ENCODE measurements at places on chromosomes 11 and 22.

- DNase-seq: no peak
Measured at GRCh38 chr22:27616033-27616432, 185.5 kb downstream of the MN1 start.

DNA sequence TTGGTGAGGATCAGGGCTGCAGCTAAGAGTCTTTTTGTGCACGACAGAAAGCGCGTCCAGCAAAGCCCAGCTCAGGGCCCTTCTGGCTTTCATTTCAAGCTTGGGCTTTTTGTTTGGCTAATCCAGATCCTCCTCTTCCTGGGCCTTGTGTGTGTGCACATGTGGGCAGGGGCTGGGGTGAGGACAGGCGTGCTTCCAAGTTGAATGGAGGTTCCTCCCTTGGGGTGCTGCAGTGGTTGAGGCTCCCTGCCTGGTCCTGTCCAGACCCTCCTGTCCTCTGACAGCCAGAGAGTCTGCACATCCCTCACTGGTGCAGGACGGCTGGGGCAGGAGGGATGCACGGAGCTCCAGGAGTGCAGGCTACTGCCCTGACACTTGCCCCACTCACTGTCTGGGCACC is 62.0 kb upstream of the NECTIN1 start:
- DNase-seq: no peak

DNA sequence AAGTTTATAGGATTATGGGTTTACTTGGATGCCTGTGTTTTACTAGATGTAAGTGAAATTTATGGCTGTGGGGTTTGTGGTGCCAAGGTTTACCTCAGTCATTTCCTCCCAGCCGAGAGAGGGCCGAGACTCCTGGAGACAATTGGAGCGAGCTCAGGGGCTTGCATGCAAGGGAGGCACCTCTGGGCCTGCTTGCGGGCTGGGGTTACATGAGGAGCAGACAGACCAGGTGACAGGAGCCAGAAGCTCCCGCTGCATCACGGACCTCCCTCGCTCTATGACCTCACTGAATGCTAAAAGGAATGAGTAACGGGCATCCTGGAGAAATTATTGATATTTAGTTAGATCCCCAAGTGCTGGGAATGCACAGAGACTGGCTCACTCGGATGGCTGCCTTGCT is 275.2 kb upstream of the KIRREL3 start:
- DNase-seq: no peak

GRCh38 chr11:33478111-33478573 is 221.0 kb downstream of the HIPK3 start:
- no peak for DNase-seq

DNA sequence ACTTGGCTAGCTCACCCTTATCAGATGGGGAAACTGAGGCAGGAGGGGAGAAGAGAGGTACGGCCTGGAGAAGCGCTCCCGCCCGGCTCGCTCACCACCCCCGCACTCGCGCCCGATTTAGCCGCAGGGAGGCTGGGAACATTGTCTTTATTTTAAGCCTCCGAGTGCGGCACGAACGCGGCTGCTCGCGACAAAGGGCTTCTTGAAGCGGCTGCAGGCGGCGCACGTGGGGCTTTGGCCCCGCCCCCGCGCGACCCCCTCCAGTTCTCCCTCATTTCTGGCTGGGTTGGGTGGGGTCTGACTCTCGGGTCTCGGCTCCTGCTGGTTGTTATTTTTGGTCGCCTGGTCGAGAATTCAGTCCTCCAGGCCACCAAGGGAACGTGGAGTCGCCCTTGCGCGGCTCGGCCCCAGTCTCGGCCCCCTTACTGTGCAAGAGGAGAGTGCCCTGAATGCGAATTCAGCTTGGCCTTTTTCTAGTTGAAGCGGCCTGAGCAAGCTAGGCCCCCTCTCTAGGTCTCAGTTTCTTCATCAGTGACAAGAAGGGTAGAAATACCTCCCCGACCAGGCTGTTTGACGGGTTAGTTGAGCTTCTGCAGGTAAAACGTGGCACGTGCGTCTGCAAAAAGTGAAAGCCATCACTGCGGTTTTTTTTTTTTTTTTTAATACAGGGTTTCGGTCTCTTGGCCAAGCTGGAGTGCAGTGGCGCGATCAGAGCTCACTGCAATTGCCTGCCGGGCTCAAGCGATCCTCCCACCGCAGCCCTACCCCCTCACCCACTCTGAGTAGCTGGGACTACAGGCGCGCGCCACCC is 2.6 kb upstream of the CHRM1 start:
- no peak for DNase-seq

DNA sequence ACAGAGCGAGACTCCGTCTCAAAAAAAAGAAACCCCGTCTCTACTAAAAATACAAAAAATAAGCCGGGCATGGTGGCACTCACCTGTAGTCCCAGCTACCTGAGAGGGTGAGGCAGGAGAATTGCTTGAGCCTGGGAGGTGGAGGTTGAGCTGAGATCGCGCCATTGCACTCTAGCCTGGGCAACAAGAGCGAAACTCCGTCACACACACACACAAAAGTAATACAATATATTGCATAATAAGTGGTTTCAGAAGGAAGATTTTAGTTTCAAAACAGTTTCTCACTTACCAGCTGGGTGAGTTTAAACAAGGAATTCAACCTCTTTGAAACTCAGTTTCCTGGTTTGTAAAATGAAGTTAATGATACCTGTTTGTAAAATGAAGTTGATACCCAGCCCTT is 32.7 kb upstream of the HTR3A start:
- no peak for DNase-seq

GRCh38 chr22:26937213-26937612 is 279.8 kb downstream of the MIAT start:
- DNase-seq: no peak

- DNase-seq: no peak
Measured at GRCh38 chr11:78742430-78742829, 167.8 kb upstream of the NARS2 start.

GRCh38 chr22:38710351-38710750 is 4.6 kb downstream of the GTPBP1 start:
- no peak for DNase-seq
